ENCODE measurements at places on chromosomes 2 and 18. TPM values are rescaled to one million over a fixed set of nuclear protein-coding genes. Genes with fewer than 3 reads are reported as not detected.

The TCF4 gene
- total RNA-seq = 6.1 TPM

The MAP3K20 gene
- total RNA-seq = 30.1 TPM

The ASB18 gene
- total RNA-seq = not detected

The CIB4 gene
- total RNA-seq = not detected

The GEN1 gene
- total RNA-seq = 51.2 TPM

The RAMP1 gene
- 1.5 TPM for total RNA-seq

The VIL1 gene
- 0.10 TPM for total RNA-seq

The HOXD13 gene
- total RNA-seq = not detected

The NBEAL1 gene
- 19.2 TPM for total RNA-seq

The GYPC gene
- total RNA-seq = 44.2 TPM

Data from natural killer cell treated with Interleukin-12 subunit alpha and Interleukin-12 subunit beta and Interleukin-15 and Interleukin-18, amount 100 ng/mL, for 72 hours (primary cell).